Epithelial cell of proximal tubule (primary cell): ENCODE measurements at places on chromosomes 1 and 21.

- peak; percentile 33 for DNase-seq
These were observed 20.3 kb downstream of the PDC start for GRCh38 chr1:186440584-186440983.

DNA sequence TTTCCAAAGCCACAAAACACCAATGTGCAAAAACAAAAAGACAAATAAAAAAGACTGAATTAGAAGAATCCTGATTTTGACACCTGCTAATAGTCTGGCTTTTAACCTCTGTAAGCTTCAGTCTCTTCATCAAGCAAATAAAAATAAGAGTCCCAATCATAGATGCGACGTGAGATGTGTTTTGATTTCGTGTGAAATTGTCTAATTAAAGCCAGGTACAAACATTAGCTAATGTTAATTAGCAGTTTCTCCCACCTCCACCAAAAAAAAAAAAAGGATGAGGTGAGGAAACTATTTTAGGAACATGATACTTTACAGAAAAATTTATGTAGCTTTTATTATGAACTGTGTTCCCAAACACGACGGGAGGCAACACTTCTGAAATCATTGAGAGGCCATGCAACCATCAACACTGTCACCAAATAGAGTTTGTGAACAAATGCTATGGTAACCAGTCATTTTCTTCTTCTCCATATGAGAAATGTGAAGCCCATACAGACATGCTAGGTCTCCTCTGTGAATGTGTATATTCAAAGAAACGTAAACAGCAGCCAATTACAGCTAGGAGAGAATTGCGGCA is 6.7 kb upstream of the EVI5 start:
- no peak for DNase-seq

DNA sequence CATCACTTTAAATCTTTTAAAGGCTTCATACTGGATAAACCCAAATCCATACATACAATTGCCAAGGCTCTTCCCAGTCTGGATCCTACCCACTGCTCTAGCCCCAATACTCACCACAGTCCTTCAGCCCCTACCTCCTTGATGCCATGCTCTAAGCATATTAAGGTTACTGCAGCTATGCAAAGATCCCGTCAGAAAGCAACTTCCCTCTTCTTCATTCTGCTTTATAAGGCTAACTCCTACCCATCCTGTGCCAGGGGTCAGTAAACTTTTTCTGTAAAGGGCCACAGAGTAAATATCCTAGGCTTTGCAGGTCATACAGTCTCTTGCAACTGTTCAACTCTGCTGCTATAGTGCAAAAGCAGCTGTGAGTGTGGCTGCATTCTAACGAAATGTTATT is 34.3 kb upstream of the MTF1 start:
- DNase-seq = no peak

- DNase-seq = no peak
These were observed 86.3 kb downstream of the ACBD6 start for GRCh38 chr1:180415985-180416633.

DNA sequence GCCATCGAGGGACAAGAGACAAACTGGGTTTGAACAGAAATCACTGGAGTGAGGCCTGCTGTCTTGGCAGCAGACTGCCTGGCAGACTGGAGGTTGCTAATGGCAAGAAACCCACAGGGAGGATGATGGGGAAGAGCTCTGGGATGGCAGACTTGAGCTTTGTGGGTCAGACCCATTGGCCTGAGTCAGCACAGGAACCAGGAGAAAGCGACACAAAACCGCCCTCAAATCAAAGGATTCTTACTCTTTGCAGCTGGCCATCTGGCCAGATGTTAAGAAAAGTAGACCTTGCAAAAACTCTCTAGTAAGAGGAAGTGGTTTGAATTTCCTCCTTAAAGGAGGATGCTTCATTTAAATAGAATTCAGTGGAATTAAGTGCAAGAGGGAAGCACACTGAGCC is 195.2 kb upstream of the JUN start:
- DNase-seq = no peak

DNA sequence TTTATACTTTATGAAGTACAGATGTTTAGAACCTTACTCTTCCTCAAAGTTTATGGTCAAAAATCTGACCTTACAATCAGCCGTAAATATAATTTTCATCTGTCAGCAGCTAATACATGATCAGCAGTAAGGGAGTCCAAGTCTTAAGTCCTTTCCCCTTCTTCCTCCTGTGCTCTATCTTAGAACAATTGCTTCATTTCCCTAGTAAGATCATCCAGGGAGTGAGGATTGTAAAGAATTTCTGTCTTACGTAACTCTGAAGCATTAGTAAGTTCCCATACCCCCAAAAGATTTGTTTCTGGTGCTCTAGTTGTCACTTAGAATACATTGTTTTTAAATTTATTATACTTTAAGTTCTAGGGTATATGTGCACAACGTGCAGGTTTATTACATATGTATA is 2.1 kb downstream of the SETDB1 start:
- no peak for DNase-seq

DNA sequence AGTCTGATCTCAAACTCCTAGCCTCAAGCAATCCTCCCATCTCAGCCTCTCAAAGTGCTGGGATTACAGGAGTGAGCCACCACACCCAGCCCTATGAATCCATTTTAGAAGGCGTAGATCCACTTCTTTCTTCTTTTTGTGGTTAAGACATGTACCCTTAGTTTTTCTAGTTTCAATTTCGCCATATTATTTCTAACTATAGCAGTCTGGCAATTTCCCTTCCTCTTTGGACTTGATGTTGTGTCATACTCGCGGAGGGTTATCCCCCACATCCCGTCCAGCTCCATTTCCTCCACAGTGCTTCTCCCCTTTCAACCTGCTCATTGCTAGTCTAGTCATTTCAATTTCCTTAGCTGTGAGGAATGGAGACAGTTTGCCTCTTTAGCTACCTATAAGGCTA is 5.2 kb upstream of the LRRC8D start:
- no peak for DNase-seq
